ENCODE measurements at places on chromosomes 1 and 21.

GRCh38 chr1:169046671-169047070 lies 59.8 kb upstream of the ATP1B1 start:
- no peak for DNase-seq

- DNase-seq = no peak
These were observed 356.4 kb upstream of the KAZN start for GRCh38 chr1:14242123-14242522.

DNA sequence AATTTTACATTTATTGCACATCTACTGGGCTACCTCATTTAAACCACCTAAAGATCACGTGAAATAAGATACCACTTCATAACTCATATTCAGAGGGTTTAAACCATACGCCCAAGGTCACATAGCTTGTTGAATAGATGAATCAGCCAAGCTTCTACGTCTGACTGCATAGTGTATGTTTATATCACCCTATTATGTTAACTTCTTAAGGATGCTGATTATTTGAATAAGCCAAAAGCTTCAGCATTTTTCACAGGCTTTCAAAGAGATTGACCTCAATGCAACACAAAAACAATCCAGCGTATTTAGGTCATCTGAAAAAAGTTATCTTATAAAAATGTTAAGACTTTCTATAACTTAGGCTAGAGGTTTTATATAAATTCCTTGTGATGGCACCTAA lies 373.8 kb downstream of the TGFB2 start:
- DNase-seq = no peak

- no peak for DNase-seq
These were observed 155.7 kb downstream of the S1PR1 start for GRCh38 chr1:101392552-101392951.

All from CD4-positive, alpha-beta T cell treated with Interleukin-6 for 4 hours (primary cell).